ENCODE measurements at places on chromosomes 5 and 9. TPM values are rescaled to one million over a fixed set of nuclear protein-coding genes. Genes with fewer than 3 reads are reported as not detected.

- no peak for DNase-seq
These were observed 72.9 kb downstream of the SEC61B start for GRCh38 chr9:99294850-99295461.

- DNase-seq: no peak
These were observed 4.9 kb downstream of the APBA1 start for GRCh38 chr9:69667306-69667705.

DNA sequence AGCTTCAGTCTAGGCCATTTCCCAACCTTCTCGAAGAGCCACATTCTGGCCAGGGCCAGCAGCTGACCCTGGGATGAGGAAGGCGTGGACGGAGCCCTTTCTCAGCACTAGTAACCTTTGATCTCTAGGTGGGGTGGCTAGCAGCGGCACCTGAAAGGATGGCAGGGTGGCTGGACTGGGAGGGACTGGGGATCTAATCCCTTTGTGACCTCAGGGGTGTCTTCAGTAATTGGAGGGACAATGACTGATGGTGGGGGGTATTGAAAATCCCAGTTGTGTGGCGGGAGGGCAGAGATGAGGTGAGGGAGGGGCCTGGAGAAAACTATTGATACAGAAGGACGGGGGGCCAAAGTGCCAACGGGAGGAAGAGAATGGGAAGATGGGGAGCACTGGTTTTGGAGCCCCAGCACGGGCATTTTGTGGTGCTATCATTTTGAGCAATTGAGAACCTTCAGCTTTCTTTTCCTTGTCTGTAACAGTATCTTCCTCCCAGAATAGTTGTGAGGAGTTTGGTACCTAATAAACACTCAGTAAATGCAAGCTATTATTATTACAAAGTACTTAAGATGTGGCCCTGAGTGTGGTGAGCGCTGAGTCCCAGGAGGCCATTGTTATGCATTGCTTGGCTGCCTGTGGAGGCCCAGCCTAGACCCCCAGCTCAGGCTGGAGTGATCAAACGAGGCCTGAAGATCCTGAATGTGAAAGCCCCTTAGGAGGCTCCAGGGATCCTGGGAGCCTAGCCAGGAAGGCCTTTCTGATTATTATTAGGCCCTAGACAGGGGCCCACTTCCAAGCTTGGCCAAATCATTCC lies 37.3 kb upstream of the UBE2D2 start:
- no peak for DNase-seq

DNA sequence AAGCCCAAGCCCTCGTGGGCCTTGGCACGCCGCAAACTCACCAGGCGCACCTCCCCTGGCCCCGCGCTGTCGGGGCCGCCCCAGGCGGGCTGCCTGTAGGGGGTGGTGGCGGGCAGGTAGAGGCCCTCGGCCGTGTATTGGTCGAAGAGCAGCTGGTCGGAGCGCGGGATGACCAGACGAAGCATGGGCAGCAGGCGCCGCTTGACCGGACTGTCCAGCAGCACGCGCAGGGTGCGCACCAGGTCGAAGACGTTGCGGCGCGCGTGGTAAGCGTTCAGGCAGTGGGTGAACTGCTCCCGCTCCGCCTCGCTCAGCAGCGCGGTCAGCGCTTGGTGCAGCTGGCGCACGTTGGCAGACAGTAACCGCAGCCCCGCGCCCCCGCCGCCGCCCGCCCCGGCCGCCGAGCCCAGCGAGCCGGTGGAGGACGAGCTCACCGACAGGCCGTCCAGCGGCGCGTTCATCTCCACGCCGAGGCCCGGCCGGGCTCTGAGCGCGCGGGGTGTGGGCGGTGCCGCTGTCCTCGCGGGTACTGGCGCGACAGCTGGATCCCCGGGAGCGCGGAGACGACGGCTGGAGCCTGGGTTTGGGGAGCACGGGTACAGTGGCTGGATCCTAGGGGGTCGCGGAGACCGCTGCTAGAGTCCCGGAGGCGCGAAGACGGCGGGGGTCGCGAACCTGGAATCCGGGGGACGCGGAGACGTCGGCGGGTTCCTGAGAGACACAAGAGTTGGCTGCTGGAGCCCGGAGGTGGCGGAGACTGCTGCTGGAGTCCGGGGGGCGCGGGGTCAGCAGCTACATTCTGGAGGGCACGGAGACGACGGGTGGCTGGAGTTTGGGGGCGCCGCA lies 709 bp downstream of the WHRN start:
- no peak for DNase-seq

- DNase-seq: no peak
These were observed 689.7 kb upstream of the MEF2C start for GRCh38 chr5:89572696-89573095.

- DNase-seq: no peak
These were observed 87.1 kb downstream of the STARD4 start for GRCh38 chr5:111425205-111425604.

DNA sequence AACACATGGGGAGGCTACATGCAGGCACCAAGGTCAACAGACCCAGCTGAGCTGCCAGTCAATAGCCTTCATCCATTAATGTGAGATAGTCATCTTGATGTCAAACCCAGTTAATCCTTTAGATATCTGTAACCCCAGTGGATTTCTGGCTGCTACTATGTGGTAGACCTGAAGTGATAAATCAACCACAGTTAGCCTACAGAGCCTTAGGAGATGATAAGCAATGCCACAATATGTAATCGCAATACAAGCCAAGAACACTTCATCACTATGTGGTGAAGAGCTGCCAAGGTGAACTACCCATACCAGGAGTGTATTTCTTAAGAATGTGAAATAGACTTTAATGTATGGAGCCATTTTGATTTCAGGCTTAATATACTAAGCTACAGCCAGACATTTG lies 1175.5 kb downstream of the DTWD2 start:
- no peak for DNase-seq

DNA sequence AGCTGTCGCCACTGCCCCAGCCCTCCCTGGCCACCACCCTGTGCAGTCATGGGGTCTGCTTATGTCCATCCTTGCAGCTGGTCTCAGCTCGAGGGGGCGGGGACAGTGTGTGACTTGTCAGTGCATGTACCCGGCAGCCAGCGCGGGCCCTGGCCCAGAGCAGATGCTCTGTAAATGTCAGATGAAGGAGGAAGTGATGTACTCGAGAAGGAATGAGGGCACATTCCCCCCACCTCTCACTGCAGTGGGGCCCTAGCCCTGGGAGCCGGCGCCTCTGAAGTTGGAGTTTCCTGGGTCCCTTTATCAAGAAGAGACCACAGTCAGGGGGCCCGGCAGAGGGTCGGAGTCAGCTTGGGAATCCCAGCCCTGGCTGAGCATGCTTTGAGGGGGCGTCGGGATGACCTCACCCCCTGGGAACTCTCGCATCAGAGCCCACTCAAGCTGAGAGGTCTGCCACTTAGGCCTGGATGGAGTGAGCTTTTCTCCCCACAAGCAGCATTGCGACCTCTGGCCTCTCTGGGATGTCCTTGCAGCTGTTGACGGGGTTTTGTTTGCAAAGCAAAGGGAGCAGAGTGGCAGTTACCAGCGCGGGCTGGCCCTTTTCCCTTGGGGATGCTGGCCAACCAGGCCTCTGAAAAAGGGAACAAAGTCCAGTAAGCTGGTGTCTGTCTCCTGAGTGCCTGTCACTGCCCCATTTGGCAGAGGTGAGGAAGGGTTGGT lies 19.0 kb downstream of the NEURL1B start:
- no peak for DNase-seq

DNA sequence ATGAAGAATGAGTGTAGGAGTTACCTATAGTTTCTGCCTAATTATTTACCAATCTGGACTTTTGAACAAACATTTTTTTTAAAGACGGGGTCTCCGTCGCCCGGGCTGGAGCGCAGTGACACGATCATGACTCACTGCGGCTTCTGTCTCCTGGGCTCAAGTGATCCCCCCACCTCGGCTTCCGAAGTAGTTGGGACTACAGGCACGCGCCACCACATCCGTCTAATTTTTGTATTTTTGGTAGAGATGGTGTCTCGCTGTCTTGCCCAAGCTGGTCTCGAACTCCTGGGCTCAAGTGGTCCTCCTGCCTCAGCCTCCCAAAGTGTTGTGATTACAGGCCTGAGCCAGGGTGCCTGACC lies 1.5 kb downstream of the CTNNA1 start:
- no peak for DNase-seq

DNA sequence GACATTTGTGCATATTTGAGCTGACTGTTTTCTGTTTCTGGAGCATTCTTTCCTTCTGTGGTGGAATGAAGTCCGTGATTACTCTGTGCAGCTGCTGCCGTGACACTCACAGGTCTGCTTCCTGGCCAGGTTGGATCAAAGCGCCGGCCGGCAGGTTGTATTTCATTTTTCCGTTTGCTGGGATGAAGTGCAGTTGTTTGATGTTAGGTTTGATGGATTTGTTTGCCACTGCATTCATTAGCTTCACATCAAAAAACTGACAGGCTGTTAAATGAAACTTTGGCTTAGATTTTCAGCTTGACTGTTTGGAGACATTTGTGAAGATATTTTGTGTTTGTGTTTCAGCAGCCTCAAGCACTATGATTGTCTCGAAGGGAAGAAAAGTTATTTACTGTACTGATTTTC lies 140.1 kb downstream of the KDM4C start:
- DNase-seq: no peak

GRCh38 chr5:127975961-127976360 lies 107.6 kb upstream of the SLC12A2 start:
- no peak for DNase-seq

GRCh38 chr5:130287438-130287837 lies 383.2 kb downstream of the CHSY3 start:
- no peak for DNase-seq

GRCh38 chr5:14299666-14300065 lies 156.5 kb downstream of the TRIO start:
- DNase-seq: no peak

DNA sequence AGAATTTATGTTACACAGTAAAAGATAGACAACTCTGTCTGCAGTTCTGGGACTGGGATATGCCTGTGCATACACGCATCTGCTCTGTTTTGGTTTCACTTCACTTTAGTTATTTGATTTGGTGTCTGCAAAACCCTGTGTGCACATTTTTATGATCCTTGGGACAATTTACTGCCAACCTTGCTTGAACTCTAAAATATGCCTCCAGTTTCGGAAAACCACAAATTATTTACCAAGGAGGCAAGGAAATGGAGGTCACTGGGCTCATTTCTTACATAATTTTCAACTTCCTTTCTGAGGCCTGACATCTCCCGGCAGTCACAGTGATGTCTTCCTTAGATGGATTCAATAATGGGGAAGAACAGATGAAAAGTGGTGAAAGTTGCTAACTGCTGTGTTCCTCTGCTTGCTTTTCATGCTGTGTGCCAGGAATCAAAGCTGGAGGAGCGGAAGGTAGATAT lies 61.2 kb upstream of the TAF11L2 start:
- DNase-seq: peak; percentile 57

DNA sequence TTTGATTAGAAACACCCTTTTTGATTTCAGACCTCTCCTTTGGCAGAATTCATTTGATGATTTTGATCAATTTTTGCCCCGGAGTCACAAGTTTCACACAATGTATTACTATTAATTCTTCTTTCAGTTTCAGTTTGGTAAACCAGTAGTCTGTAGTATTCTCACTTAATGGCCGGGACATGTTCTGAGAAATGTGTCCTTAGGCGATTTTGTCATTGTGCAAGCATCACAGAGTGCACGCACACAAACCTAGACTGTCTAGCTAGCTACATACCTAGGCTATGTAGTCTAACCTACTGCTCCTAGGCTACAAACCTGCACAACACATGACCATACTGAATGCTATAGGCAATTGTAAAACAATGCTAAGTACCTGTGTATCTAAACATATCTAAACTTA lies 662.5 kb downstream of the IRX1 start:
- no peak for DNase-seq

- DNase-seq: no peak
These were observed 7.7 kb downstream of the RASGEF1C start for GRCh38 chr5:180201051-180201987.

- DNase-seq: no peak
These were observed 41.6 kb downstream of the MLLT3 start for GRCh38 chr9:20580673-20581072.

DNA sequence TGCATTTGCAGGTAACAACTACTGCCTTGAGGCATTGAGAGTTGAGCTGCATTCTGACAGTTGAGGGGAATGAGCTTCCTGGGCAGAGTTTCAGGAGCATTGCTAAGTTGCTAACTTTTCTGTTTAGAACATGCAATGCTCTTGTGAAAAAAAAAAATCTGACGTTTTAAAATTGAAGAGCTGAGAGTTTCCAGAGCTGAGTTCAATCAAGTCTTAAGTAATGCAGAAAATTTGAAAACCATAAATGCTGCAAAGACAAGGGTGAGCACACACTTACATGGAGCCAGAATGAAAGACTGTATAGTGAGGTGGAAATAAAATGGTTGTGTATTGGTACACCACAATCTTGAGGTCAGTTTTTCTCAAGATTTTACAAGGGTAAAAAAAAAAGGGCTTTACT lies 166.0 kb downstream of the GABRB2 start:
- no peak for DNase-seq

- no peak for DNase-seq
These were observed 488.2 kb downstream of the NTRK2 start for GRCh38 chr9:85157772-85158171.

GRCh38 chr5:38600329-38601045 lies 44.0 kb upstream of the LIFR start:
- DNase-seq: no peak

DNA sequence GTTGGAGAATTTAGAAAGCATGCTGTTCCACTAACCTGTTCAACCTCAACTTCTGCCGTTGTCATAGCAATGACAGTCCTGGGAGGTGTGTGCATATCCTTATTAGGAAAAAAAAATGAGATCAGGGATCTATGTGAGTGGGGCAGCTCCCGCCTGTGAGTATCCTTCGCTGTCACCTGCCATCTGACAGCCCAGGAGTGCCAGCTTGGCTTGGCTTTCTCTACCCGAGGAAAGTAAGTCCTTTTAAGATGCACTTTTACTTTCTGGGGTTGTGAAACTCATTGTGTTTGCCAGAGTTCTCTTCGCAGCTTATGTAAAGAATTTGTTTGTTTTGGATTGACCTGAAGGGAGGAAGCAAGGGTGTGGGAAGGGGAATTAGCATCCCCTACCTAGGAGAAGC lies 21.8 kb downstream of the PCDHAC2 start:
- DNase-seq: no peak

- DNase-seq: no peak
These were observed 66.0 kb downstream of the HMCN2 start for GRCh38 chr9:130331573-130331972.

- no peak for DNase-seq
These were observed 4.0 kb upstream of the DNLZ start for GRCh38 chr9:136367296-136368145.

- no peak for DNase-seq
These were observed 39.6 kb upstream of the SYNPO start for GRCh38 chr5:150600616-150601490.

GRCh38 chr5:116358911-116359418 lies 215.7 kb downstream of the SEMA6A start:
- DNase-seq: no peak

- no peak for DNase-seq
These were observed 152.3 kb downstream of the KDM4C start for GRCh38 chr9:6910032-6910431.

PCSK5 gene
- 17.5 TPM for polyA plus RNA-seq

CDH9 gene
- polyA plus RNA-seq: 9.7 TPM

FYB1 gene
- polyA plus RNA-seq: 4.8 TPM

PCDHGA2 gene
- 6.8 TPM for polyA plus RNA-seq

IL9 gene
- polyA plus RNA-seq: not detected

FOXD4L3 gene
- not detected for polyA plus RNA-seq

ACSL6 gene
- polyA plus RNA-seq: 1.6 TPM

NTNG2 gene
- polyA plus RNA-seq: 0.40 TPM

NR4A3 gene
- polyA plus RNA-seq: 0.50 TPM
